ENCODE measurements at places on chromosomes 6 and 20.
A peak's percentile ranks its signal among the peaks of the same experiment; 100 is the strongest.

DNA sequence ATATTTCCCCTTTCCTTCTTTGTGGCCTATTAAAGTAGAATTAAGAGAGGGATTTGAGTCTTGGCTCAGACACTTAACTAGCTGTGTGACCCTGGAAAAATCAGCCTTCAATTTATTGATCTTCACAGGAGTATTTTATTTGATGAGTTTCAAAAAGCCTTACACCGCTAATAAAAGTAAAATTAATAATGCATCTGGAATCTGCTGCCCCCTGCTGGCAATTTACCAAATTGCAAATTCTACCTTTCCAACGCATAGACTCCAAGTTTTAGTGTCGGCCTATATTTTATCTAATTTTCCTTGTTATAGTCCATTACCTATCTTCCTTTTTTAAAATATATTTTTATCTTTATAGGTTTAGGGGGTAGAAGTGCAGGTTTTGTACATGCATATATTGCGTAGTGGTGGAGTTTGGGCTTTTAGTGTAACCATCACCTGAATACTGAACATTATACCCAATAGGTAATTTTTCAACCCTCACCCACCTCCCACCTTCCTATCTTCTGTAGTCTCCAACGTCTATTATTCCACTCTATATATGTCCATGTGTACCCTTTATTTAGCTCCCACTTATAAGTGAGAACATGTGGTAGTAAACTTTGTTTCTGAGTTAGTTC, 46.3 kb downstream of the GOPC start:
- no peak for DNase-seq

- DNase-seq = no peak
Observed at GRCh38 chr6:65719101-65719500, 12.1 kb upstream of the EYS start.

- no peak for DNase-seq
Observed at GRCh38 chr6:44194326-44194725, 22.4 kb upstream of the MYMX start.

DNA sequence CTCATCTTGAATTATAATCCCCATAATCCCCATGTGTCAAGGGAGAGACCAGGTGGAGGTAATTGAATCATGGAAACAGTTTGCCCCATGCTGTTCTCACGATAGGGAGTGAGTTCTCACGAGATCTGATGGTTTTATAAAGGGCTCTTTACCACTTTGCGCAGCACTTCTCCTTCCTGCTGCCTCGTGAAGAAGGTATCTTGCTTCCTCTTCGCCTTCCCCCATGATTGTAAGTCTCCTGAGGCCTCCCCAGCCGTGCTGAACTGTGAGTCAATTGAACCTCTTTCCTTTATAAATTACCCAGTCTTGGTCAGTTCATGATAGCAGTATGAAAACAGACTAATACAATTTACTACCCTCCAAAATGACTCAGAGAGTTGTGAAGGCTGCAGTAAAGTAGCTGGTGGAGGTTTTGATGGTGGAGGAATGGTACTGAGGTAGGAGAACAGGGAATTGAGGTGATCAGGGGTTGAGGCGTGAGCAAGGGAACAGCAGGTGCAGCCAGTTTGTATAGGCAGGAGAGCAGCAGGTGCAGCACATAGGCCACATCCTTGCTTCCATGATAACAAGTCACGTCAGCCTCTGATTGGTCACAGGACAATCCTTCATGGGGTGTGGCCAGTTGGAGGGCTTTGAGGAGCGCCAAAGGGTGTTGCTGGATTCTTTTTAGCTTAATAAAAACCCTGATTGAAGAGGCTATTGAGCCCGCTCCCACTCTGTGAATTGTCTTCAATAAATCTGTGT, 150.0 kb downstream of the CDC5L start:
- no peak for DNase-seq

DNA sequence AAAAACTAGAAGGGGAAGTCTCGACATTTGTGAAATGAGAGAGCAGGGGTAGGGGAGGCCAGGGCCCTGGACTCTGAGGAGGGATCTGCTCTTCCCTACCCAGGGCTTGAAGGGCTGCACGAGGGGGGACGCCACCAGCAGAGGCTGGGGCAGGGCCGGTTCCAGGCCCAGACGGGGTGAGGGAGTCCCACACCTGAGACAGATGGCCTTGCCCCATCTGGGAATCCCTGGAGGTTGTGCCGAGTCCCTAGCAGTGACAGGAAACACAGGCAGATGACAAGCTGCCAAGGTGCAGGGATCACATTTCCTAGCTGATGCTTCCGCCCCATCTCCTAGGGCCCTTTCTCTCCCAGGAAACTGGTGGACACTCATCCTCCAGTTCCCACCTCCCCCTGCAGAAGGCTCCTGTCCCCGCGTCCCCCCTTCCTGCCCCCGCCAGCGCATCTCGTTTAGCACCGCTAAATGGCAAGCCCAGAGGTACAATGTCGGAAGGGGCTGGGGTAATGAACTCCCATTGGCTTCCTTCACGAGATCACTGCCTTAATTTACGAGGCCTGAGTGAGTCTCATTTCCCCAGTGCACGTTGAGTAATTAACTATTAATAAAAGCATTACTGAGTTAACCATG, 35.2 kb upstream of the CDH22 start:
- DNase-seq = no peak

GRCh38 chr20:50286174-50286511, 95.5 kb downstream of the CEBPB start:
- DNase-seq = peak; percentile 48

GRCh38 chr6:56540232-56541029, 102.3 kb downstream of the DST start:
- DNase-seq = no peak

DNA sequence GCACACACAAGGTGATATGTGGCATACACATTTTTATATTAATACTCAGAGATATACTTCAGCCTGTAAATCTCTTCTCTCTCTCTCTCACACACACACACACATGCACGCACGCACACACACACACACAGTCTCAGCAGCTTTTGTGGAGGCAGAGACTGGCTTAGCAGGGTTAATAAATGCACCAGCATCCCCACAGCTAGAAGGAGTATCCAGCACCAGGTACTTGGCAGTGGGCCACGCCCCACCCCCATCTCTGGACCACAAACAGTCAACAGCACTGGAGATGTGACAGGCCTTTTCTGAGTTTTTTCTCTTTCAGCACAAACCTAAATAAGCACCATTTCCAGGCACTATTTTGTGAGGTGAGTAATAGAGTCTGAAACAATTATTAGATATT, 47.3 kb upstream of the LRFN2 start:
- no peak for DNase-seq

DNA sequence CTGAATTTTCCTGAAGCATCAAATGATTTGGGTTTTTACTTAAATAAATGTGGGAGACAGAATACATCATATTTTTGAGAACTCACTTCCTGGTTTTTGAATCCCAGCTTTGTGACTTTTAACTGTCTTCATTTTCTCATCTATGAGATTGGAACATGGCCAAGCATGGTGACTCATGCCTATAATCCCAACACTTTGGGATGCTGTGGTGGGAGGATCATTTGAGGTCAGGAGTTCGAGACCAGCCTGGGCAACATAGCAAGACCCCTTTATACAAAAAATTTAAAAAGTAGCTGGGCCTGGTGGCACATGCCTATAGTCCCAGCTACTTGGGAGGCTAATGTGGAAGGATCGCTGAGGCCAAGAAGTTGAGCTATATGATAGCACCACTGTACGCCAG, 122.3 kb downstream of the QKI start:
- no peak for DNase-seq

DNA sequence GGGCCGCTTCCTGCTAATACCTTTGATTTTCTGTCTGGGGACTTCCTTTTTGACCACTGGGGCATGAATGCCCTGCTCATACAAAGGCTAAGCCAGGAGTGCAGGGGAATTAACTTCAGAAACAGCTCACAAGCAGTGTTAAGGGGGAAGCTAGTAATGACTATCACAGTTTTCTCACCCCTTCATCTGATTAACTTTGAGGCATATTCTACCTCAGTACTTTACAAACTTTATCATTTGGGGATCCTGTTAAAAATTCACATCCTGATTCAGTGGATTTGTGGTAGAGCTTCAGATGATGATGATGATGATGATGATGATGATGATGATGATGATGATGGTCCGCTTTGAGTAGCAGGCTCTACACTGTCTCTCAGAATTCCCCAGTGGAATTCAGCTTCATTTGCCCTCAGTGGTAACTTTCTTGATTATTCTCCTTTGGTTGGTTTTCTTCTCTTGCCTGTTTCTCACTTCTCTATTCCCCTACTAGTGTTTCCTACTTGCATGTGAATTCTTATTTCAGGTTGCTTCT, 78.4 kb upstream of the TMEM170B start:
- DNase-seq = no peak

DNA sequence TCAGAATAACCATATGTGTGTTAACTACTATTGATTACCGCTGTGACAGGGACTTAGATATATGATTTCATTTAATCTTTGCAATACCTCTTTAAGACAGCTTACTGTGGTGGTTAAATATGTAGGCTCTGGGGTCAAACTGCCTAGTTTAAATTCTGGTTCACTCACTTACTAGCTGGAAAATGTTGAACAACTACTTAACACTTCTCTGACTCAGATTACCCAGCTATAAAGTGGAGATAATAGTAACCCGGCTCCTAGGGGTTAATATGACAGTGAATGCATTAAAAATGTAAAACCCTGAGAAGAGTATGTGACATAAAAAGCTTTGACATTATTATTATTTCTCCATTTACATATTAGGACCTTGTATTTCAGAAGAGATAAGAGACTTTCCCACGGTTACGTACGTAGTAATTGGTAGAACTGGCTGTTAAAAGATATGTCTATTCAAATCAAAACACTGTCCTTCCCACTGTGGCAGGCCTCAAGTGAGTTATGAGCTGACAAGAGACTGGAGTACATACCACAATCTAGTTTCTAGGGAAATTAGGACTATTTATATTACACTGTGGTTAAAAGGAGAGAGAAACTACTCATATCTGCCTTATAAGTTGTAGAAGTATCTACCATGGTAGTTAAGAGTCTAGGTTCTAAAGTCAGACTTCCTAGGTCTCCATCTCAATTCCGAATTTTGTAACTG, 4.4 kb upstream of the PLCB1 start:
- DNase-seq = no peak

DNA sequence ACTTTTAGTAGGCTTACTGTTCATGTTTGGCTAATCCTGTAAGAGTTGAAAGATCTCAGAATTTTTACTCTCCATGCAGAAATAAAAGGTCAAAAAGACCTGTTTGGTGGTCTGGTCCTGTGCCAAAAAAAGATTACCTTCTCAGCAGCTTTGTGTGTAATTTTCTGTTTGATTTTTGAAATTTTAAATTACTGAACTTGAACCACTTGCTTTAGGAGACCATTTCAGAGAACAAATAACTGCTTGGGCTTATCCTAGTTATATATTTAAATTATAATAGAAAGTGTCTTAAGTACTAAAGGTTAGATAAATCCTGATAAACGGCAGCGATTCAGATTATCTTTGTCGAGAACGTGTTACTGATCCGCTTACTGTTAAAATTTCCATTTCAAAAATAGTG, 118.3 kb upstream of the GRIK2 start:
- DNase-seq = no peak

DNA sequence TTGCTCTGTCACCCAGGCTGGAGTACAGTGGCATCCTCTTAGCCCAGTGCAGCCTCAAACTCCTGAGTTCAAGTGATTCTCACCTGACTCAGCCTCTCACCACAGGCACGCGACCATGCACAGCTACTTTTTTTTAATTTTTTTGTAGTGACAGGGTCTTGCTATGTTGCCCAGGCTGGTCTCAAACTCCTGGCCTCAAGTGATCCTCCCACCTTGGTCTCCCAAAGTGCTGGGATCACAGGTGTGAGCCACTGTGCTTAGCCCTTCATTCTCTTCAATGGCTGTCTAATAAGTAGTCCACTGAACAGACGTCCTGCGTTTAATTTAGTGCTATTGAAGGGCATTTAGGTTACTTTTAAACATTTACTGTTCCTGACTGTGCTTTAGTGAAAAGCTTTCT, 27.3 kb downstream of the KDM1B start:
- DNase-seq = no peak

DNA sequence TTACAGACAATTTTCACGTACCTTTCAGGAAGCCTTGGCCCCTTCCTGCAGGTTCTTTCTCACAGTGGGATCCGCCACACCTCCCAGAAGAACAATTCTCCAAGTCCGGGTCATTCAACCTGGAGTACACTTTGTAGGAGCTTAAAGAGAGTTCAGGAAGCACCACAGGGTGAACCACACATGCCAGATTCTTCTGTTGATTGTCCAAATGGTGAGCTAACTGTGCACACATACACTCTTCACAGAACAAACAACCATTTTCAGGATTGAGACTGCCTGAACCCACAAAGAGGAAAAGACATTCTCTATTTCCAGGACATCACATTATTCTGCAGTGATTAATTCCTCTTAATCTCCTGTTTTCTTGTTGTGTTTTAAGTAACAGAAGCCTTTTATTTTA, 51.0 kb downstream of the SCGN start:
- no peak for DNase-seq

- DNase-seq = no peak
Observed at GRCh38 chr6:43001843-43002242, 11.9 kb downstream of the MEA1 start.

DNA sequence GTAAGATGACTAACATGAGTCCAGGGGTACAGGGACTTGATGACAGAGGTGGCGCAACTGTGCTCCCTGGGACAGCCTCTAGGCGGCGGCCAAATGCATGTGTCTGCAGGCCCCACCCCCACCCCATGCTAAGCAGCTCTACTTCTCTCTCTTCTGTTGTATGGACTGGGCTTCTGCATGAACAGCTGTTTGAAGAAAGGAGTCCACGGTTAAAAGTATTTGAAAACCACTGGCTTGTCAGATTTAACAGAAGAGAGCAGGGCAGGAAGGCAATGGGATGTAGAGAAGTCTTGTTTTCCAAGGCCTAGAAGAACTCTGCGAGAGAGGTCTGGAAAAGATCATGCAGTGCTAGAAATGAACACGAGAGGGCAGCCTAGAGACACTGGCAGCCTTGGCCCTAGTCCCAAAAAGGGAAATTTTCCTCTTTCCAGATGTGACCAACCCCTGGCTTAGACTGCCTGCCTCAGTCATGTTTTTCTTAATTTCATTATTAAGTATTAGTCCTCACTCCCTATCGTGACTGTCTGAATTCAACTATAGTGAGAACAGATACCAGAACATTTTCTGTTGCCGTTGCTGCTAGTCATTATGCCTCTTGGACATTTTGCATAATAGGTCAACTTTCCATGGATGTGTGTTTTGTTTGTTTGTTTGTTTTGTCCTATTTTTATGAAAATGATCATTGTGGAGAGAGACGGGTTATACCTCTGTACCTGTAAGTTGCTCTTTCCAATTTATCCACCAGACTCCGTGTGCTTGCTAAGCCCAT, 265.0 kb downstream of the ADGRG6 start:
- DNase-seq = peak; percentile 23

- no peak for DNase-seq
Observed at GRCh38 chr20:17014217-17014616, 212.6 kb upstream of the PCSK2 start.

- DNase-seq = no peak
Observed at GRCh38 chr20:25223179-25223661, 24.7 kb upstream of the PYGB start.

- no peak for DNase-seq
Observed at GRCh38 chr6:163387317-163387716, 27.2 kb upstream of the QKI start.

- DNase-seq = no peak
Observed at GRCh38 chr6:105793130-105793529, 293.0 kb upstream of the PRDM1 start.

GRCh38 chr6:41921712-41921998, 356 bp downstream of the BYSL start:
- no peak for DNase-seq
